ENCODE measurements at places on chromosomes 16 and 17. TPM values are rescaled to one million over a fixed set of nuclear protein-coding genes. Genes with fewer than 3 reads are reported as not detected.

Gene NPIPB13
- 1.4 TPM for total RNA-seq

Gene CNGB1
- total RNA-seq = 0.35 TPM

Gene TSNAXIP1
- 4.8 TPM for total RNA-seq

Gene C17orf50
- total RNA-seq = not detected

Gene SPHK1
- 16.5 TPM for total RNA-seq

Gene GPR179
- under 0.01 TPM for total RNA-seq

DNA sequence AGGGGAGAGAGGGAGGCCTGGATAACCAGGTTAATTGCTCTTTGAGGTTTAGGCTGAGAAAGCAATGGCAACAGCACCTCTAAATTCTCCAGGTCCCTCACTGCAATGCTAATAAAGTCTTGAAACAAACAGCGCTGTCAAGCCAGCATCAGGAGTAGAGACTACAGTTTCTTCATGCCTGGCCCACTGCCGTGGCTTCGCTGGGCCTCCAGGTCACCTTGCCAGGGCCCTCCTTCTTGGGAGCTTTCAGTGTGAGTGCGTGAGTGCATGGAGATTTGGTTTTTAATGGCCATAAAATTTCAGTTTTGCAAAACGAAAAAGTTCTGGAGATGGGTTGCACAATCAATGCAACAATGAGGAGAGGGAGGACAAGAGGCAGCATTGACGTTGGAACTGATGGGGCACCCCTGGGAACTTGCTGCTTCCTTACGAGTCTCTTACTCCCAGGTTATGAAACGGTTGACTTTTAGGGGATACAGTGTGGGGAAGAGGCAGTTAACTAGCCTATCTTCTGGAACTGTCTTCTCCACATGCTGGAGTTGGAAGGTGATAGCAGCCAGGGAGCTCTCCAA lies 229.4 kb downstream of the XYLT1 start:
- no peak for DNase-seq

DNA sequence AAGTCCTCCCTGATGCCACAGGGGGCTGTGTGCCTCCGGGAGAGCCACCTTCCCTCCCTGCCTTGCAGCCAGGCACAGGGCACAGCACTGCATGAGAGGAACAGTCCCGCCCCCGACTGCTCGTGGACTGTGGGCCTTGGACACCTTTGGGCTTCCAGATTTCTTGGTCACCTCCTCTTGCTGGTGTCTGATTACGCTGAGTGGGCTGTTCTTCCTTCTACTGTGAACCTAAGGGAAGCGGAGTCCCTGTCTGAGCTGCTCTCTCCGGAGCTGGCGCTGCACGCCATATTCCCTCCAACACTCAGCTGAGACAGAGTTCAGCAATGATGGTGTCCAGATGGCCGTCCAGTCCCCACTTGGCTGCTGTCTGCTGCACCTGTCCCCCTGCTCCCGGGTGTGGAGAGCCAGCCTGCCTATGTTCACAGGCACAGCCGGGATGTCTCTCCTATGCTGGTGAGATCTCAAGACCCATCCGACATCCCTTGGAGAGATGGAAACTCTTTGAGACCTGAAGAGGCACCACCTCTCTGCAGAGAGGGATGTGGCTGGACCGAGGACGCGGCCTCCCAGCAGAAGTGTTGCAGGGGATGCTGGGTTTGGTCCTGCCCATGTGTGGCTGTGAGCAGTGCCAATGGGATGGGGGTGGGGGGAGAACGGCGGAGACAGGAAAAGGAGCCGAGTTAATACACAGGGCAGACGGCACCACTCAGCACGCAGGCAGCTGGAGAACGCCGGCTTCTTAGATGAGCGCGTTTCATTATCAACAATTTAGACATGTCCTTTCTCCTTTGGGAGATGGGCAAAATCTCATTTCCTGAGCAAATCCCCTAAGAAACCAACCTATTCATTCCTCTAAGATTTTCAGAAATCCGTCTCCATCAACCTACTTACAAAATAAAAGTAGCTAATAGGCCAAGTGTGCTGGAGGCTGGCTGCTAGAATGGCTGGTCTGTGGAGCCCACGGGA lies 171.9 kb downstream of the ENGASE start:
- DNase-seq = no peak

DNA sequence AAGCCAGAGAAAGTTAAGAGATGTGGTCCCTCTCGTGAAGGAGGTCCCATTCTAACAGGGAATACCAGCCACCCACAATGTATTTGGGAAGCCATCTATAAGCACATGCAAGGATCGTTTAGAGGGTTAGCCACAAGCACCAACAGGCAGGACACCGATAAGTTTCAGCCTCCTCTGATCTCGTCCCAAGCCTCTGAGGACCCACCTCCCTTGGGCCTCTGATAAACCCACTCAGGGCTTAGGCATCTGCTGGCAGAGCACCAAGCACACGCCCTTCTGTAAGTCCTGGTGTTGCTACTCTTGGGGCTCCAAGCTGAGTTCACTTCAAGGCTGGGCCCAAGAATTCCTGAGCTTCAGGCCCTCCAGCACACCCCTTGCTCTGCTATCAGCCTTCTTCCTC lies 5.4 kb upstream of the PNPO start:
- peak; percentile 74 for DNase-seq

- DNase-seq = no peak
These were observed 1426.1 kb upstream of the CDH8 start for GRCh38 chr16:63462316-63462715.

- DNase-seq = no peak
These were observed 3.4 kb upstream of the LLGL2 start for GRCh38 chr17:75521951-75522727.

GRCh38 chr16:16041196-16041892 lies 91.9 kb downstream of the ABCC1 start:
- DNase-seq = no peak

GRCh38 chr17:9811086-9811485 lies 10.8 kb downstream of the GSG1L2 start:
- DNase-seq = no peak

GRCh38 chr17:57714665-57715180 lies 30.4 kb downstream of the CCDC182 start:
- DNase-seq = peak; percentile 37

- DNase-seq = peak; percentile 38
These were observed 5.1 kb downstream of the CYB5D1 start for GRCh38 chr17:7862692-7863437.

DNA sequence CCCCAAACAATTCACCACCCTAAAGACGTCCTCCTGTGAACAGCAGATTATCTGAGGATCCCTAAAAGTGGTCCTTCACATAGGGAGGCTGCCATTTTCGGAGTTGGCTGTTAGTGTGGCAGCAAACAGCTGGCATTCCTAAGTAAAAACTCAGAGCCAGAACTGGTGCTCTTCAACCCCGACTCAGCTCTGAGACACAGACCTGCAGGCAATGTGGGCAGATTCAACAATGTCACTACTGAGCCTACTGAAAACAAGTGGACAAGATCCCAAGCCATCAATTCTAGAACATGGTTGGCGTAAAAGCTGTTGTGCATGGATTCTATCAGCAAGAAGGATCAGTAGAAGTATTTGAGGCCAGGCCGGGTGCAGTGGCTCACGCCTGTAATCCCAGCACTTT lies 247.2 kb downstream of the NTN1 start:
- no peak for DNase-seq

DNA sequence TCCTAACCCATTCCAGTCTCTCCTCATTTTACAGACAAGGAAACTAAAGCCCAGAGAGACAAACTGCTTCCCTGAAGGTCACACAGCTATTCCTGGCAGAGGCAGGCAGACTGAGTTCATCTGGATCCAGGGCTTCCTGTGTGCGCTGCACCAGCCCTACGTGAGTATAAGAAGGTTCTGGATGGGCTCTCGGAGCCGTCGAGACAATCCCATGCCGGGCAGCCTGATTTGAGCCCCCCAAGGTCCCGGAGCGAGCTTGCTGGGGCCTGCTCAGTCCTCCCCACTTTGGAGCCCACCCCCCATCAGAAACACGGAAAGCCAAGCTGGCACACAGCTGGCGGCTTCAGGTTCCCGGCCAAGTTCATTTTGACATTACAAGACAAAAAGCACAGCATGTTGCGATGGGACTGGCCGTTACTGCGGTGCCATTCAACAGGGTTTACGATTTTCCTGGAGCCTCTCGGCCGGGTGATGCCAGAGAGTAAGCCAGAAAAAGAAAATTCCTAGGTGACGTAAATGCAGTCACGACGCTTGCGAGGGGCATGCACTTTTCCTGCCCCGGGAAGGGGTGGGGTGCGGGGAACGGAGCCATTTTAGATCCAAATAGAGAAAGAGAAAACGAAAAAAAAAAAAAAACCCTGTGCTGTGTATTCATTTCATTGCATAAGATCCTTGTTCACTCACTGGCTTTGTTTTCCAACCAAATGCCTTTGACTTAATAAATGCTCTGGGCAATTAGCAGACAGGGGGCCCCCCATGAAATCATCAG lies 167.1 kb upstream of the FOXF1 start:
- no peak for DNase-seq

All from renal cortical epithelial cell (primary cell).